ENCODE measurements at places on chromosomes 2 and 18.

GRCh38 chr2:166494140-166494624, at the start of gene SCN7A:
Gene SCN7A, minus strand, starts transcription at chr2:166494249. Its CDS starts 16,553 bp downstream, at chr2:166477696.
- peak; percentile 76 for DNase-seq

- DNase-seq, result no peak
Observed at GRCh38 chr2:60972889-60973656, 44.4 kb upstream of the PEX13 start.

DNA sequence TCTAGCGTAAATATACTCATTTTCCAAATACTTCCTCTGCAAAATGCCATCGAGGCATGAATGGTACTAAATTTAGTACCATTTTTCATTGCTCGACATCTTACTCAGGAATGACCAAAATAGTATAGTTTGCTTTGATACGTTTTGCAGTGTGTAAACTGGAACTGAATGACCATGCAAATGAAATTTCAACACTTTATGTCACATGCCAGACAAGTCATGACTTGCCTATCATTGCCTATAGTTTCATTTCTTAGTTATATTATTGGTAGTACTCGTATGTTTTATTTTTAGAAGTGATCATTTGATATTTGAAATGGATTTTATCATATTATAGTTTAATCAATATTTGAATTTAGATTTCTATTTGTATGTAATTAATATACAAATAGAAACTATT, 9.1 kb downstream of the MSTN start:
- no peak for DNase-seq

GRCh38 chr2:54589038-54589339, 132.9 kb downstream of the SPTBN1 start:
- no peak for DNase-seq

DNA sequence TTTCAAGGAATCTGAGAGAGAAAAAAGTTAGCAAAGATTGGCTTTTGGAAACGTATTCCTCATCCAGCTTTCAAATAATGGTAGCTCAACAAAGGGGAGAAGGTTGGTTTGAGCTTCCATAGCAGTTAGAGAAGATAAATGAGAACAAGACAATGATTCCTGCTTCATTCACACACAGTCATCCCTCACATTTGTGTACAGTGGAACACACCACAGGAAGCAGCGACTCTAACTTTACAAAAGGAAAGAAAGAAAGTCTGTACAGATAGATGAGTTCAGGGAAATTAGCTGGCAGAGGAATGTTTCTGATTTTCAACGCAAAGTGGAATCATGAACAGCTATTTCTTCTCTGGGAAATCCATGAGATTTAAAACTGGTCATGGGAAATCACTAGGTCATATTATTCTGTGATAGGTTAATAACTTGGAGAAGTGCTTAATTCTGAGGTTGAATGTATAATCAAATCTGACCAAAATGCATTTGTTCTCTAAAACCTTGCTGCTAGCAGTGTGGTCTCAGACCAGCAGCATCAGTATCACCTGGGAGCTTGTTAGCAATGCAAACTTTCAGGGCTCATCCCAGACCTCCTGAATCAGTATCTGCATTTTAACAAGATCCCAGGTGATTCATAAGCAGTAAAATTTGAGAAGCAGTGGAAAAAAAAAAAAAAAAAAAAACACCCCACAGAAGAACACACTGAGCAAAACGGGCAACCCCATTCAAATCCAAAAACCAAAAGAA, 112.0 kb downstream of the GRB14 start:
- DNase-seq, result no peak

DNA sequence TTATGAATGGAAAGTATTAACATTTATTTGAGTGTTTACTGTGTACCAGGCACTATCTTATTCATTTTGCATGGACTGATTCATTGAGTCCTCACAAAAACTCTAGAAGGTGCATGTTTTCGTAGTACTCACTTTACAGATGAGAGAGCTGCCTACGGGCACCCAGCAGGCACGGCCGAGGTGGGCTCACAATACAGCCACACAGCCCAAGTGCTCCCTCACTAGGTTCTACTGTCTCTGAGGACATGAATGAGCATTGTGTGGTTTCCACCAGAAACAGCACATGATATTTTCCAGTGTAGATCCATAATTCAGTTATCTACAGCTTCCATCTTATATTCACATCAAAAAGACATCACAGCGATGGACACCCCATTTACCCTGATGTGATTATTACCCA, 101.4 kb downstream of the FTCDNL1 start:
- DNase-seq, result no peak

- DNase-seq, result no peak
Observed at GRCh38 chr2:144615866-144616565, 96.1 kb upstream of the ZEB2 start.

DNA sequence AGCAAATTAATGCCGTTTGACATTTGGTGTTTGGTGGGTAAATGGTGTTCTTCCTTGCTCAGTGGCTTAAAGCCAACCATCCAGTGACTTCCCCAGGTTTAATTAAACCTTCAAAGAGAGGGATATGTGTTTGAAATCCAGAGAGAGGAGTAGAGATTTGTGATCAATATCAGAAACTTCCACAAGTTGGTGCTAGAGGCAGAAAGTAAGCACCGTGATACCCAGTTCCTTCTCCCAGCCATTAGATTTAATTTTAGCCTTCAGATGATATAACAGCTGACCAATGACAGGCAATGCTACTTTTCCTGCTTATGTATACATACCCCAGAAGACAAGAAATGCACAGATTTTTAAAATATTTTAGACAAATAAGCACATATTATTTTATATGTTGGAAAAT, 398.5 kb downstream of the CDH2 start:
- DNase-seq, result no peak

- DNase-seq, result no peak
Observed at GRCh38 chr18:80034852-80035406, 695 bp downstream of the RBFA start.

DNA sequence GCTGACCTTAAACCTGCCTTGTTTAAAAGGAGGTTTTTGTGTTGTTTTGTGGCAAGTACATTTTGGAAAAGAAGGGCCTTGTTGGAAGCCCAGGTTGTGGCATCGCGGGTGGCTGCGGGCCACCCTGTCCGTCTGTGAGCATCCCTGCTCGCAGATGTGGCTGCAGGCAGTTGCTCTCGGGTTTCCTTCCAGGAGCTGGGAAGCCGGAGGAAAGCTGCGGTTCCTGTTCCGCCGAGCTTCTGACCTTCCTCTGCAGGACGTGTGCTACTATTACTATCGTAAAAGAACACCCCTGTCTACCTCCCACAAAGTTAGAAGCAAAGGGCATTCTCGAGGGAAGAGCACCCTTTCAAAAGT, 766 bp downstream of the MFF start:
- DNase-seq, result peak; percentile 83

DNA sequence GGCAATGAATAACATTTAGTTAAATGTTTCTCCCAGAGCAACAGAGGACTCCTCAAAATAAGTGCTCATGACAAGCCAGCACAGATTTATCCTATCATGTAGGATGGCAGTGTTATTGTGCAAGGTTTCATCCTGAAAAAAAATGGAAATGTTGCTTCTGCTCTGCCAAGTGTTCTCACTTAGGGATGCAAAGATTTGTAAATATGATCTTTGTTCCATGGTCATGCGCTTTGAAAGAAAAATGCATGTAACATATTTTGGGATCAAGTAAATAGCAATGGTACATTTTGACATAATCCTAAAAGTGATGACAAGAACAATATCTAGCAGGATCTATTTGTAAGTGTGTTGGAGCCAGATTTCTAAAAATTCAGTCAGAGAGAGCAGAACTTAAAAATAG, 229.5 kb upstream of the CCDC150 start:
- no peak for DNase-seq

DNA sequence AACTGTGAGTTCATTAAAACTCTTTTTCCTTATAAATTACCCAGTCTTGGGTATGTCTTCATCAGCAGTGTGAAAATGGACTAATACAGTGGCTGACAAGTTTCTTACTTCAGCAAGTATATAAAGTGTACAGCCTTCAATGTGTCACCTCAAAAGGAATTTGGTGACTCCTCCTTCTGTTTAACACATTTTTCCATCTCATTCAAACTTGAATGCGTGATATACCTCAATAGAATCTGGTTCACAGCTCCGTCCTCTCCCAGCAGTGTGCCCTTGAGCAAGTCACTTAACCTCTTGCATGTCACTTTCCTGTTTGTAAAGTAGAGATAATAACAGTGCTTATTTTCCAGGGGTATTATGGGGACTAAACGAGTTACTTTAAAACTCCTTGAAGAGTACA, 159.6 kb downstream of the CCBE1 start:
- no peak for DNase-seq

GRCh38 chr2:58739033-58739432, 497.9 kb upstream of the FANCL start:
- DNase-seq, result no peak

- DNase-seq, result peak; percentile 90
Observed at GRCh38 chr2:233165895-233166661, 85.4 kb upstream of the ATG16L1 start.

GRCh38 chr2:173843526-173843925, 121.6 kb downstream of the SP3 start:
- DNase-seq, result no peak

GRCh38 chr2:236896688-236897087, 189.0 kb upstream of the COPS8 start:
- no peak for DNase-seq

- DNase-seq, result peak; percentile 84
Observed at GRCh38 chr2:118940486-118941120, 1.4 kb upstream of the MARCO start.

GRCh38 chr18:32881009-32881408, 108.2 kb upstream of the KLHL14 start:
- no peak for DNase-seq

GRCh38 chr2:145987793-145988192, 1467.9 kb upstream of the ZEB2 start:
- no peak for DNase-seq

DNA sequence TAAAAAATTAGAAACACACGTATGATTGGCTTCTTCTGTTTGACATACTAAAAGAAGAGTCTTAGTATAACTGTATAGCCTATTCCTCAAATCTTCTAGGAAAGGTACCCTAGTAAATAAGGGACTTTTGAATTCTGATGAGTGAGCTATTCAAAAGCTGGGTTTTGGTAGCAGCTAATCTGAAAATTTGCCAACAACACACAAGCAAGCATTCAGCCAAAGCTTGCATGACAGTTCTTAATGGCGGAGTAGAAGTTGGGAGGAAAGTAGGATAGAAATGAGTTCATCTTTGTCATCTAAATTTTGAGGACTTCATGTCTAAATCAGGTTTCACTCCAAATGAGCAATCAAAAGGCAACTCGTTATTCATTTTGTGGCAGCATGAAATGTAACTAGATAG, 813.0 kb downstream of the MBD2 start:
- DNase-seq, result no peak

- DNase-seq, result no peak
Observed at GRCh38 chr2:228901531-228901930, 369.6 kb downstream of the PID1 start.

DNA sequence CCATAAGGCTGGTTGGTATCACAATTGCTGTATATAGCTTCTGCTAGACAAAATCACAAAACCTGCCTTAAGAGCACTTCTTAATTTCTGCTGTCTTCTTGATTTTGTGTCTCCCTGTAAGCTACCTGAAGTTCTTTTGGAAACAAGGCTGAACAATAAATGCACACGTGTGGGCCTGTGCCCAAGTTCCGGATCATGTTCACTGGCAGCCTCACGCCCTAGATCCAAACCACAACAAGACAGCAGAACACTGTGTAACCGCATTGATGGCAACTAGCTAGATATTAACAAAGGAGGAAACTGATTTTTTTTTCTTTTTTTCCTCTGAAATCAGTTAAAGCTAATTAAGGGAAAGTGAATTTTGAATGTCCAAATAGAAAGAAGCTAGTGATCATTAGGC, 81.5 kb upstream of the LYPD6B start:
- DNase-seq, result no peak

DNA sequence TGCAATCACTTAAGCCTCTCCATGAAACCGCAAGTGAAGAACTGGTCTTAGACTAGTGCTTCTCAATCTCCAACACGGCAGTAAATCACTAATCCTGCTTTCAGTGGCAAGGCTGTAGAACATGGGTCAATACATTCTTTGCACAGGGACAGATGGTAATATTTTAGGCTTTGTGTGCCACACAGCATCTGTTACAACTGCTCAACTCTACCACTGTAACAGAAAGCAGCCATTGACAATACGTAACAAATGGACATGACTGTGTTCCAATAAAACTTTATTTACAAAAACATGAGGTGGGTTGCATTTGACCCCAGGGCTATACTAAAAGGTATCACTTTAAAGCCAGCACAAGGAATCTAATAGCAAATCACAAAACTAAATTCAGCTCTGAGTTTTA, 51.1 kb downstream of the RNF152 start:
- DNase-seq, result no peak

All from posterior vena cava (tissue), 2 donors.